Ascending aorta (tissue), 2 donors: ENCODE measurements at places on chromosomes 6 and 20. TPM values are rescaled to one million over a fixed set of nuclear protein-coding genes. Genes with fewer than 3 reads are reported as not detected.

The C6orf118 gene
- not detected for total RNA-seq

The ZFP57 gene
- not detected for total RNA-seq

The DSE gene
- total RNA-seq = 27.6 TPM

The PREX1 gene
- total RNA-seq = 75.4 TPM

The IMPG1 gene
- total RNA-seq = not detected

The RCAN2 gene
- total RNA-seq = 83.4 TPM

The PMEPA1 gene
- total RNA-seq = 56.8 TPM

The MRS2 gene
- 3.2 TPM for total RNA-seq
